ENCODE measurements at places on chromosomes 6 and 20.

- DNase-seq: no peak
Observed at GRCh38 chr6:105545947-105546731, 143.3 kb upstream of the PREP start.

DNA sequence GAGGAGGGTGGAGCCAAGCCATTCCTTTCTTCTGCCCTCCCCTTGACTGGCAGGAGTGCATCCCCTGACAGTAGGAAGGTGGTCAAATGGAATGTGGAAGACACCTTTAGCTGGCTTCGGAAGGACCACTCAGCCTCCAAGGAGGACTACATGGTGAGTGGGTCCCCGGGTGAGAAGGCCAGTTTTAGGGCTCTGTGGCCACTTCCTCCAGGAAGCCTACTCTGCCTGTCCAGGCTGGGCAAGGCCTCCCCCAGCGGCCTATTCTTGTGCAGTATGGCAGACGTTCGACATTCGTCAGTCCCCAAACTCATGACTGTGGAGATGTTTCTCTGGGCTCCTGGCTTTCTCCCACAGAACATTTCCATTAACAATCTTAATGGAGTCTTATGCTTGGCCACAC lies 9.1 kb downstream of the PCIF1 start:
- DNase-seq: no peak

GRCh38 chr6:118680452-118681095 lies 29.2 kb upstream of the CEP85L start:
- DNase-seq: no peak

DNA sequence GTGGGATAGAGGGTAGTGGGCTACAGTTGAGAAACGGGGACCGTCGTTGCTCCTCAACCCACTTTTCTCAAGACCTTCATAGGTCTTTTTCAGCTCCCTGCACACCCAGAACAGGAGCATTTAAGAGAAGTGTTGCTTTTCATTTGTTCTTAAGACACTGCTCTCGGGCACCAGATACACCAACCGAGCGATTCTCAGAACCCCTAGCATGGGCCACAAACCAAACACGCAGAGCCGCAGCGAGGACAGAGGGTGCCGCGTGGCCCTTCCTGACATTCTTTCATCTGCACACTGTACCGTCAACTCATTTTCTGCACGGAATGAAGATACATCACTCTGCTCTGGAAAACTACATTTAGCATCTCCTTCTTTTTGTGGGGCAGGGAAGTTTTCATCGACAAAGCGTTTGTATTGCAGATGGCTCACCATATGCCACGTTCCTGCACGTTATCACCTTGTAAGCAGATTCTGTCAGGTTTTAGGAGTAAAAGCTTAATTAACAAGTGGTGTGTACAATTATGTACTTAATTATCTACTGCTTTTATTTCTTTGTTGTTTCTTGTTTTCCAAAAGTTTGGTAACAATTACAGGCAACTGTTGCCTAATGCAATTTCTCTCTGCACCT lies 70.4 kb upstream of the MLN start:
- DNase-seq: no peak

- no peak for DNase-seq
Observed at GRCh38 chr20:9241232-9241692, 172.4 kb downstream of the PLCB4 start.

DNA sequence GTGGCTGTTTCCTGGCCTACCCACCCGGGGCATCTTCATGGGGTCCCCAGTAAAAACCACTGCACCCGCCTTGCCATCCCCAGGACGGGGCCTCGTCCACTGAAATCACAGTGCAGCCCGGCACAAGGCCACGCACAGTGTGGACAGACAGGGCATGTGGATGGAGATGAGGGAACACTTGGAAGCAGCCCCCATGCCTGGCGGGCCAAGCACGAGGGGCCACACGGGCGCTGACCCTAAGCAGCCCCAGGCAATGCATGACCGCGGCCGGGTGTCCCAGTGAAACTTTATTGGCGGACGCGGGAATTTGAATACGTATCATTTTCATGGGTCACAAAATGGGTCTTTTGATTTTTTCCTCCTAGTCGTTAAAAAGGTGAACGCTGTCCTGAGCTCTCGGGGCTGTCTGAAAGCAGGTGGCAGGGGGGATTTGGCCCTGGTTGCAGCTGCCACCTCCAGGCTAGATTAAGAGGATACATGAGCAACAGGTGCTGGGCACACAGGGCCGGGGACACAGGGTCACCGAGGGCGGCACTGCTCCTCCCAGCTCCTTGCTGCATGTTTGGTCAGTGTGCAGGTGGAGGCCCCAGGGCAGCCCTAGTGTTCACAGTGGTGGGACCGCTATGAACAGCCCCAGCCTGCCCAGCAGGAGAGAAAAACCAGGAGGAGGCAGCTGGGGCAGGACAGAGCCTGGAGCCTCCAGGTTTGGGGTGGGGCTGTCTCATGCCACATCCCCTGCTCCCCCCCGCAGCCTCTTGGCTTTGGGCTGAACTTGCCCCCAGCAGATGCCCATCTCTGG lies 74.9 kb upstream of the SLCO4A1 start:
- no peak for DNase-seq

DNA sequence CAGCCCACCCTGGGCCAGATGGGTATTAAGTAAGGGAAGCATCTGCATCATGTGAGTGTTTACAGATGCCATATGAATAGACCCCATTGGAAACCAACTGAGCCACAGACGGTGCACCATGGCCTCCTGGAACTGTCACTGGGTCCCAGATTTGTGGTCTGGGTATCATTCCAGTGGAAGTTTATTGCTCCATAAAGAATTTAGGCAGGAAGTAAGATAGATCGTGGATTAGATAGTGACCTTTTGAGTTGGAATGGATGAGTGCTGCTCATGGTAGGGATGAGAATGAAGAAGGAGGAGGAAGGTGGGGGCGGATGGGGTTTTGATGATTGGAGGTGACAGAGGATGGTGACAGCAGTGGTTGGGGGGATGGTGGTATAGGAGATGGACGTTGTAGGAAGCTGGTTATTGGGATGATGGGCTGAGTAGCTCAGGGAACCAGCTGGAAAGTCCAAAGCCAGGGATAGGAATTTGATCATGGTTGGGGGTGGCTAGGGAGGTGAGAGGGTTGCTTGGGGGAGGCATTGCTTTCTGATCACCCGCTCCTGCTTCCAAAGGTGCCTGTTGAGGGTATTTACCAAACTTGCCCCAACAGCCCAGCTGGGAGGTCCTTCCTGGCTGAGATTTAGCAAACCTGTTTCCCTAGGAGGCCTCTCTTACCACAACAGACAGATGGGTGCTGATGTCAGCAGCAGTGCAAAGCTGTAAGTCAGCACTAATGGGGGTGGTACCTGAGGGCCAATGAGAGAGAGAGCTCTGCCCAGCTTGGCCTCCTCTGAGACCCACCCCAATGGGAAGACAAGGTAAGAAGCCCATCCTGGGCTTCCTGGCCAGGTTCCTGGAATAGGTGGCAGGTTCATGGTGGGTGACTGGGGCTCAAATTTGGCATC lies 78.0 kb downstream of the VEGFA start:
- no peak for DNase-seq

DNA sequence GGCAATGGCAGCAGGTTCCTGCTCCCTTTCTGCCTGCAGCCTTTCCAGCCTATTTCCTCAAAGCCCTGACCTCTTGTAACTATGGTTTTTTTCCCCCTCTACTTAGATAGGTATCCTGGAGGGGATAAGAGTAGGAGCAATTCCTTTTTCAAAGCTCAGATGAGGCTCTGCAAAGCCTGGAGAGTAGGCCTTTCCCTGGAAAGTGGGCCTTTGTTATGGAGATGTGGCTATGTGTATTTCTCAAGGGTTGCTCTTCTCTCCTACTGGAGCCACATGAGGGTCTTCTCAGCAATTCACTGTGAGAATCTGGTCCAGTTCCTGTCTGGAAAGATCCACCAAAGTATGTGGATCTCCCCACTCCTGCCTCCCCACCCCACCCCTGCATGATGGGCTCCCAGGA lies 96.0 kb downstream of the DTD1 start:
- DNase-seq: no peak

DNA sequence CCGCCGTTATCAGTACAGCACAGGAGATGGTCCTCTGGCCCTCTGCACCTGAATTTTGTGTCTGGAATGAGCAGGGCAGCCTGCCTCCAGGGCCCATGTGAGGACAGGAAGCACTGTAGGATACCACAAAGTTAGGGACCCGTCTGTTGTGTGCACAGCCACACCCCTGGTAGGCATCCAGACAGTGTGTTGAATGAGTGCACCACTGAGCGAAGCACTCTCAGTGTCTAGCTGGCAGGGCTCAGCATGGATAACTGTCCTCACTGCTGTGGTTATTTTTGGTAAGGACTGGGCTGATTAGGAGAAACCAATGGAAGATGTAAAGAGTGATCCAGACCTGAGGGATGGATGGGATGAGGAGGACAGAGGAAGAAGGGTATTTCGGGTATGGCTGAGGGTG lies 178.7 kb downstream of the CLIC5 start:
- no peak for DNase-seq

- DNase-seq: no peak
Observed at GRCh38 chr6:35596448-35597442, 84.0 kb upstream of the TULP1 start.

DNA sequence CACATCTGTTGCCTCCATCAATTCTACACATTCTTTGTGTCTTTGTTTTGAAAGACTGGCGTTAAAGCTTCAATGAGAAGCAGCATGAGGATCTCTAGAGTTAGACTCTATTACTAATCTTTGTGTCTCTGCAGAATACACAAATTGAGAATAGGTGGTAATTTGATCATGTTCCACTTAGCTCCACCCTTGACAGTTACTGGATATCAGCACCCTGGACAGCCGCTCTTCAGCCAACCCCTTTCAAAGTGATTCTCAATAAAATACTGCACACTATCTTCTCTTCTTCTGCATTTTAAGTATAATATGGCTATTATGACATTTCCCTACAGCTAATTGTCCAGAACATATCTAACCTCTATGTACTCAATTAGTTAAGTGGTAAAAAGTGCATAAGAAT lies 54.3 kb upstream of the CNR1 start:
- no peak for DNase-seq

DNA sequence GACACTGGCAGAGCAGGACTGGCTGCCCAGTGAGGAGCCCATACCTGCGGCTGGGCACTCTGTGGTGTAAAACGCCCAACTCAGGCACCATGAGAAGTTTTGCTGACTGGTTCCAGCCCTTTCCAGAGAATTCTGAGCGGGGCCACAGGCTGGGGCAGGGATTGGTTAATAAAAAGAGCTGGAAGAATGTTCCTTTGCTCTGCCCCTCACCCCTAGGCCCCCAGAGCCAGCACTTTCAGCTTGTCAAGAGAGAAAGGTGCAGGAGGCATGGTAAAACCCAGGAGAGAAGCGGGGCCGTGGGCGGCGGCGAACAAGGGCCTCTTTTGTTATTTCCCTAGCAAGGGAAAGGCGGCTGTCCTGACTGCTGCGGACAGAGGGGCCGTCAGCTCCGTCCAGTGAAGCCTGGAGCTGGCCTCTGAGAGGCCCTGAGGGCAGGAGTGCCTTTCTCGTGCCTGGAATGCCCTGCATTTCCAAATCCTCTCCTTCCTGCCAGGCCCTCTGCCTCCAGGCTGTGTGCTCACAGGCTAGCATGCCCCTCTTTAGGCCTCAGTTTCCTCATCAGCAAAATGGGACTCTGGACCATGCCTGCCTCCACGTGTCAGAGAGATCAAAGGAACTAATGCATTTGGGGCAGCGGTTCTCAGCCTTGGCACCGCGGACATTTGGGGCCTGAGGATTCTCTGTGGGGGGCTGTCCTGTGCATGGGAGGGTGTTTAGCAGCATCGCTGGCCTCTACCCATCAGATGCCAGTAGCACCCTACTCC lies 12.9 kb downstream of the SLC13A3 start:
- DNase-seq: no peak

GRCh38 chr6:28537065-28537464 lies 11.4 kb downstream of the GPX5 start:
- no peak for DNase-seq

DNA sequence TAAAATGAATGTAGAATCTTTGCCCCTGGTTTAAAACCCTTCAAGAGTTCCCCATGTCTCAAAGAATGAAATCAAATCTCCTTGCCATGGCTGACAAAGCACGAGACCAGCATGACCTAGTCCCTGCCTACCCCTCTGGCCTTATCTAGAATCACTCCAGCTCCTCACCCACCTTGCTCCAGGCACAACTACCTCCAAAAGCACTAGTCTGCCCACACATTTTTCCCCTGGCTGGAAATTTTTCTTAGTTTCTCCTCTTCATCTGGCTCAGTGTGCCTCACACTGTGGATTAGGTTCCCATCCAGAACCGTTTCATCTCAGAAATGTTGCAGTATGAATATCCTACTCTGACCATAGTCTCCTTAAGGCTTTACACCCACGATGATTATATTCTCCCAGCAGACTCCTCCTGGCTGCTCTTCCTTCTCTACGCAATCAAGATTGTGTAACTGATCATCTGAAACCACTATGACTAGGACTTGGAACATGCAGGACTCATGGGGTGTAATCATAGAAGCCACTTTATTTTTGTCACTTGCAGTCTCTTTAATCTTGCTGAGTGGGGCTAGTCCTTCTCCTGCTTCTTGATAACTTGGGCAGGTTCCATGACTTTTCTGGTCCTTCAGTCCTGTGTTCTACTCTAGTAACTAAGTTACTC lies 7.8 kb upstream of the MRS2 start:
- DNase-seq: no peak

DNA sequence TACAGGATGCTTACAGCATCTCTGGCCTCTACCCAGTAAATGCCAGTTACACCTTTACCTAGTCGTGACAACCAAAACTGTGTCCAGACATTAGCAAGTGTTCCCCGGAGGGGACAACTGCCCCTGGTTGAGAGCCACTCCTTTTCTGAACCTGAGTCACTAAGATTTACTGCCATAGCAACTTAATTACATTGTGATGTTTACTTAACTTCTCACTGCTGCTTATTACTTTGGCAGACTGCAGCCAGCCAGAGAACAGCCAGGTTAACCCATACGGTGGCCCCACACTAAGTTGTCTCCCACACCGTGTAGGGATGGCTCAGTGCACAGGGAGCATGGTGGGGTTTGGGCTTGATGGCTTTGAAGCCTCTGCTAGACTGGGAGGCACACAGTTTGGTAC lies 204.7 kb upstream of the SULF2 start:
- DNase-seq: no peak

- no peak for DNase-seq
Observed at GRCh38 chr6:17107863-17108262, 6.0 kb downstream of the STMND1 start.

DNA sequence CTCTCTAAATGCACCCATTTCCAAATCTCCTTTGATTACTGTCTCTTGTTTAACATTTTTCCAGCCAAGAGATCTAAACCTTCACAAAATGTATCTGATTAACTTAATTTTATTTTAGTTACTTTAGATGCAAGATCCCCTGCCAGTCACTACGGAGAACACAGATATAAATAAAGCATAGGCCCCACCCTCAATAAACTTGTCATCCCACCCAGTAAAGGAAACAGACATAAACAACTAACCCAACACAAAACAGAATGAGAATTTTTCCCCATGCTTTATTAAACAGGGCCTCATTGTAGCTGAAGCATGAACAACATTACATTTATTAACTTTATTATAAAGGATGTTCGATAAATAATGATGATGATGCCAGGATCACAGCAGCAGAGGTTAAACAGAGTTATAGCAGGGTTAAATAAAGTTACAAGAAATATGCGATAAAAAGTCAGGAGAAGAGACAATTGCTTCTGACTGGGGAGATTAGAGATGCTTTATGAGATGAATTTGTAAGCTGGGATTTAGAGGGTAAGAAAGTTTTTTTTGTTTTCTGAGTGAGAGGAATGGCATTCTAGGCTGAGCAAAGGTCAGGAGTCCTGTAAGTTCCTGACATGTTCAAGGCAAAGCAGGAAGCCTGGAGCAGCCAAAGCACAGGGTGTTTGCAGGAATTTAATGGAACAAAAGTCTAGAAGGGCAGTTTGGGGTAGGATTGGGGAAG lies 41.1 kb downstream of the TFAP2A start:
- DNase-seq: no peak
